ENCODE measurements at places on chromosomes 2 and 18.
A peak's percentile ranks its signal among the peaks of the same experiment; 100 is the strongest.

- DNase-seq: no peak
Observed at GRCh38 chr2:85104228-85104627, 29.0 kb upstream of the TCF7L1 start.

DNA sequence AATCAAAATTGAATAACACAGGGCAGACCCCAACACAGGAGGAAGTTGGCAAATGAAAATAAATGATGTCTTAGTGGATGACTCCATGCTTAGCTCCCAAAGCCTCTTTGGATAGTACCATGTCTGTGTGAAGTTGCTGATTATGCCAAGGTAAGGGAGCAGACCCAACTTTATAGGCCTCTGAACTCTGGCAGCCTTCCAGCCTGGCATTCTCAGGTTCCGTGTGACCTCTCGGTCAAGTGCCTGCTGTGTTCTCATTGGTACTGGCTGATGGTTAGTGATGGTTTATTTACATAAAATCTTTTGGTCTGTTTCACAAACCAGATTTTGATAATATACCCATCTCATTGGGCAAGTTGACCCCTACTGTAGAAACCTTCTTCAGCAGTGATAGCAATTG is 112.2 kb upstream of the TTC39C start:
- DNase-seq: no peak

DNA sequence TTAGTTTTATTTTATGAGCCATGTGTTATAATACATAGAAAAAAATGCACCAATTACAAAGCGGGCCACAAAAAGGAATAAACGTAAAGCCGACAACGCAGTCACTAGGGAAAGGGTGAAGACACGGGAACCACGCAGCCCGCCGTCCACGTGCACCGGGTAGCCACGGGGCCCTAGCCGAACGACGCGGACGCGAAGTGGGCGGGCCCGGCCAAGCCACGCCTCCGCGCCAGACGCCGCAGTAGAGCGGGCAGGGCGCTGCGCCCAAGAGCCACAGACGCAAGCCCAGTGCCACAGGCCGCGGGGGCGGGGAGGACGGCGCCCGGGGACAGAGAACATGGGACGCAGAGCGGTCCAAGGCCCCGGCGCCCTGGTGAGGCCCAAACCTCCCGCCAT is at the start of gene DUSP28:
TSS of gene DUSP28 (plus strand) at position 274 of the 396 bp plus-strand sequence. CDS start 328 bp downstream, outside the sequence.
- DNase-seq: peak; percentile 86

GRCh38 chr2:177537636-177538035 is 145.1 kb downstream of the AGPS start:
- DNase-seq: no peak

- DNase-seq: no peak
Observed at GRCh38 chr2:135265960-135266490, 213.9 kb downstream of the RAB3GAP1 start.

DNA sequence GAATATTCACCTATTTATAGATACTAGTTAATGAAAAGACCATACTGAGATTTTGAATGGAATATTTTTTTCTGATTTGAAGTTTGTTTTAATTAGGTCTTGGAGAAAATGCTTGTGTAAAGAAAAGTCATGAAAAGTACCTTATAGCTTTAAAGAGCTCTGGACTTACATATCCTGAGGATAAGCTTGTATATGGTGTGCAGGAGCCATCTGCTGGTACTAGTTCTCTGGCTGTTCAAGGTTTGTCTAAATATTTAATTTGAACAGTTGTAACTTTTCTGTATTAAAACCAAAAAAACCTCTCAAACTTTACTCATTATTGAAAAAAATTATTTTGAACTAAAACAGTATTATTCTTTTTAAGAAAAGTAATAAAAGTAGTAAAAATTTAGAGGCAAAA is 50.1 kb downstream of the UBR3 start:
- no peak for DNase-seq

GRCh38 chr18:49094136-49094535 is 143.4 kb upstream of the SMAD7 start:
- no peak for DNase-seq

GRCh38 chr18:31617031-31617717 is 25.5 kb downstream of the TTR start:
- no peak for DNase-seq

DNA sequence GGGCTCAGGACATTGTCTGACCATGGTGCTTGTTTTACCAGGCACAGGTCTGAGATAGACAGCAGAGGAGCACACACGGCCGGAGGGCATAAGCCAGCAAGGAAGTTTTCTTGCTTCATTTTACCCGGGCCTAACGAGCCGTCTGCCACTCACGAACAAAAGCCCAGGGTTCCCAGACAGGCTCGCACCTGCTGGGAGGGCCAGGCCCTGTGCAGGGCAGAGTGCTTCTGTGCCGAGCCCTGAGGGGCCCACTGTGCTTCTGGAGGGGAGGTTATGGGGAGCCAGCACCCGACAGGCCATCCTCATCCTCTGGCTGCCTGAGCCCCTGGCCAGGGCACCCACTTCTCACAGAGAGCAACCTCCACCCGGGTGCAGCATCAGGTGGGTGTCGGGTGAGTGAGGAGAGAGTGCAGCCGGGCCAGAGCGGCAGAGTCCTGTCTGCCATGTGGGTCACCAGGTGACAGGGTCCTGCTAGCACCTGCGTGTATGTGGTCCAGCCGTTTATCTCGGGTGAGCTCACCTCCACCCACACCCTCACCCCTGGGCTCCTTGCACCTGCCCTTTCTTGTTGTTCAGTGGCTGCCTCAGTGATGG is 297.9 kb downstream of the NDUFA10 start:
- no peak for DNase-seq

- no peak for DNase-seq
Observed at GRCh38 chr2:85997017-85997970, 108.4 kb downstream of the POLR1A start.

DNA sequence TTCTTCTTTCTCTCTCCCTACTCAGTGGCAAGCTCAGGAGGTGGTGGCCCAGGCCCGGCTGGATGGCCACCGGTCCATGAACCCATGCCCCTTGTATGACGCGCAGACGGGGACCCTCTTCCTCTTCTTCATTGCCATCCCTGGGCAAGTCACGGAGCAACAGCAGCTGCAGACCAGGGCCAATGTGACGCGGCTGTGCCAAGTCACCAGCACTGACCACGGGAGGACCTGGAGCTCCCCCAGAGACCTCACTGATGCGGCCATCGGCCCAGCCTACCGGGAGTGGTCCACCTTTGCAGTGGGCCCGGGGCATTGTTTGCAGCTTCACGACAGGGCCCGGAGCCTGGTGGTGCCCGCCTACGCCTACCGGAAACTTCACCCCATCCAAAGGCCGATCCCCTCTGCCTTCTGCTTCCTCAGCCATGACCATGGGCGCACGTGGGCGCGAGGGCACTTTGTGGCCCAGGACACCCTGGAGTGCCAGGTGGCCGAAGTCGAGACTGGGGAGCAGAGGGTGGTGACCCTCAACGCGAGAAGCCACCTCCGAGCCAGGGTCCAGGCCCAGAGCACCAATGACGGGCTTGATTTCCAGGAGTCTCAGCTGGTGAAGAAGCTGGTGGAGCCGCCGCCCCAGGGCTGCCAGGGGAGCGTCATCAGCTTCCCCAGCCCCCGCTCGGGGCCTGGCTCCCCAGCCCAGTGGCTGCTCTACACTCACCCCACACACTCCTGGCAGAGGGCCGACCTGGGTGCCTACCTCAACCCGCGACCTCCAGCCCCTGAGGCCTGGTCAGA is 1.8 kb downstream of the NEU2 start:
- DNase-seq: no peak

DNA sequence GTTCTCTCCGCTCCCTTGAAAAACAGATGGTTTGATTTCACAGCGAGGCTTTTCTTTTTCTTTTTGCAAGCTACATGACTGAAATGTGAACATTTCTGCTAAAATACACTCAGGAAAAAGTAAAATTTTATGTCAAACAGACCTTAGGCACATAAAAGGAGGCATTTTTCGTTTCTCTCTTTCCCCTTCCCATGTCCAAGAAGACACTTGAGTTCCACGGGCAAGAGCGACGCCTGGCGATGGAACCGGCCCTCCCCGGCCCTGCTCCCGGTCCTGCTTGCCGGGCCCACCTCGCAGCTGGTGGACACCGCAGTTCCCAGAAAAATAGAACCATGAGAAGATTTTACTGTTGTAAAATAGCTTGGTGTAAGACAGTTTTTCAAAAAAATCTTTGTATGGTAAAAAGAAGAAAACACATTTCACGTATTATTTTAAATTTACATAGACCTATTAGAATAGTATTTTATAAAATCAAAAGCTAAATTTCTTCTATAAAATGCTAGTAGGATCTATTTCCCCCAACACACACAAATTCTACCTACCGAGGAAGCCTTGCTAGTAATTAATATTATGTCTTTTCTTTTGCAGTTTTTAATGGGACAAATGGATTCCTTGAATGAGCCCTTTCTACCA is 2.3 kb upstream of the ALKAL2 start:
- peak; percentile 65 for DNase-seq

DNA sequence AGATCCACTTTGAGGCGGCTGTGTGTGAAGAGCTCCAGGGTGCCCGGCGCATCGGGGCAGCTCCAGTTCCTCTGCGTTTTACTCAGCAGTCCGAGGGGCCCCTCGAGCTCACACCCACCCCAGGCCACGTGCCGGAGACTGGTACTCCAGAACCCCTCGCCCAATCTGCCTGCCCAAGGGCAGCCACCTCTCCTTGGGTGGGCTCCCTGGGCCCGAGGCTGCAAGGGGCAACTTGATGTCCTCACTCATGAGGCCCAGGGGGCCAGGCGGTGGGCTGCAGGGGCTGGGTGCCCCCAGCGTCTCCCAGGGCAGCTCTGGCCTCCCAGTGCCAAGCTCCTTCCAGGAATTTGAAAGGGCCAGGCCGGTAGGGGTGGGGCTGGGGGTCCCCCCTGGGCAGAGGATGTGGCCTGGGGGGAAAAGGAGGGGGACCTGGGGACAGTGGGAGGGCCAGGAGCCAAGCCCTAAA is 16.7 kb downstream of the RAMP1 start:
- DNase-seq: no peak

- DNase-seq: no peak
Observed at GRCh38 chr2:64978514-64979268, 10.5 kb upstream of the SLC1A4 start.

DNA sequence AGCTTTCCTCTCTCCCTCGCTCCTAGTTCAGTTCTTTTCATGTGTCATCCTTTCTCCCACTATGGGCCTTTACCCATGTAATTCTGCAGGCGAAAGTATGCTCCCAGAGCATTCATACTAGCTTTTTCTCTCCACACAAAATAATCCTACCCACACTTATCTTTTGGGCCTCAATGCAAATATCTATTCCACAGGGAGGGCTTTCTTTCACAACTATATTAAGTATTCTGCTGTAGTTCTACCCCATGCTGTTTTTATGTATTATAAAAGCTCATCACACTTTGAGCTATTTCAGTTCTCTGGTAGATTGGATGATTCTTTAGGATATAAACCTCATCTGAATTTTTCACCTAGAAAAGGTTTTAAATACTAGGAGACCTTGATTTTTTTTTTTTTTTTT is 774.6 kb upstream of the CRIM1 start:
- DNase-seq: no peak

DNA sequence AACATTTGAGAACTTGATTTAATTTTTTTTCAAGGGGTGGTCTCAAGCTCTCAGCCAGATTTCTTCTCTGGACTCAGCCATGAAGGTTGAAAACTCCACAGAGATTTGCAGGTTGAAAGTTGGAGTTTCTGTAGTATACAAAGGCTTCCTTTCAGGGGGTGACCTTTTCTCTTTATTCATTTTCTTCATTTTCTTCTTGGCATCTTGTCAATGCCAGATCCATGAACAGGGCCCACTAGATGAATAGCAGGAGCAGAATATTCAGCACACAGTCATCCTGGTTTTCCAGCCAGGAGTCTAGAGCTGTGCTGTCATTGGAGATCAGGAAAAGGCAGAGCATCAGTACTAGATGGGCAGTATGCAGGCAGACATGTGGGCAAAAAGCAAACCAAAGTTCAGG is 62.0 kb downstream of the INSIG2 start:
- no peak for DNase-seq

GRCh38 chr2:191366199-191366598 is 121.0 kb downstream of the MYO1B start:
- DNase-seq: no peak

- no peak for DNase-seq
Observed at GRCh38 chr18:31720867-31721266, 36.5 kb upstream of the B4GALT6 start.

- DNase-seq: no peak
Observed at GRCh38 chr18:10113121-10114022, 199.6 kb downstream of the VAPA start.

- DNase-seq: no peak
Observed at GRCh38 chr2:119475225-119475856, 43.7 kb downstream of the TMEM37 start.

GRCh38 chr2:145654156-145654555 is 1134.2 kb upstream of the ZEB2 start:
- no peak for DNase-seq

- DNase-seq: no peak
Observed at GRCh38 chr18:1891641-1892040, 679.7 kb downstream of the METTL4 start.

DNA sequence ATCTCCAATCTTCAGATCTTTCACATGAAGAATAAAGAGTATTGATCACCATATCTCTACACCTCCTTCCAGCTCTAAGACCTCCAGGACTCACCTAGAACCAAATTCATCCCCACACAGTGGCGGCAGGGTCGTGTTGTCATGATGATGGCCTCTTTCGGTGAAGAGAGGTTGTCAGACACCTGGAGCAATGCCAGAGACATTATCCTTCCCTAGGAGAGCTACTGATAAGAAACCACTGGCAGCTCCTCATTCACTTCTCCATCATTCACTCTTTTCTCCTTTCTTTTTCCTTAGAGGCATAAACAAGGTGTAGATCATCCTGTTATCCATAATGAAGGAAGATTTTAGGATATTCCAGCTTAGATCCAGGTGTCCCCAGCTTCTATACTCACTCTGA is 197.9 kb upstream of the TNP1 start:
- DNase-seq: no peak

- no peak for DNase-seq
Observed at GRCh38 chr2:170332676-170333402, 154.9 kb downstream of the MYO3B start.

DNA sequence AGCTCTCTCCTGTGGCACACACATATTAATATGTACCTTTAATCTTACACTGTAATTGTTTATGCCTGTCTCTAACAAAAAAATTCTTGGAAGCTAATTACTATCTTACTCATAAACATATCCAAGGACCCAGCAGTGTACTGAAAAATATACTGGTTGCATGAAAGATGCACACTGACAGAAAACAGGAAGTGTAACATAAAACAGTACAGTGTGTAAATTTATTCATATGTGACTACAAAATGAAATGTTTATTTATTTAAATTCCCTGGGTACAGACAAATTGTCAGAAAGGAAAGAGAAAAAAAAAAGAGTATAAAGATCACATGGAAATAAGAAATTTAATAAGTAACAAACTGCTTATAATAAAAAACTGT is 28.5 kb downstream of the TMEM131 start:
- no peak for DNase-seq
